Neural progenitor cell (in vitro differentiated cells): ENCODE measurements at places on chromosomes 12 and 14. TPM values are rescaled to one million over a fixed set of nuclear protein-coding genes. Genes with fewer than 3 reads are reported as not detected.

Gene SLC5A8
- not detected in 2 replicates for total RNA-seq

Gene NOVA1
- 17.9 and 37.9 TPM in 2 replicates for total RNA-seq

Gene ZC2HC1C
- total RNA-seq = 0.90 and 0.94 TPM in 2 replicates

Gene CDCA3
- total RNA-seq = 62.1 and 73.5 TPM in 2 replicates

Gene PRPF39
- total RNA-seq = 48.2 and 97.2 TPM in 2 replicates

GRCh38 chr12:79997096-79997791 lies 62.3 kb upstream of the PPP1R12A start:
- DNase-seq = no peak
- no peak overlapping the region for H3K27ac ChIP-seq
- H3K4me1 ChIP-seq = no peaks in the 10 kb centered on the region
- H3K4me3 ChIP-seq = no peak overlapping the region
- H3K27me3 ChIP-seq = no peaks in the 10 kb centered on the region
- H3K36me3 ChIP-seq = no peaks in the 10 kb centered on the region

- H3K4me1 ChIP-seq = peaks cover 18% of the 10 kb centered on the region
- H3K27ac ChIP-seq = no peak overlapping the region
- H3K36me3 ChIP-seq = no peaks in the 10 kb centered on the region
These were observed 25.2 kb downstream of the SPRING1 start for GRCh38 chr12:116712458-116713303.
